ENCODE measurements at places on chromosomes 4 and X.

- DNase-seq = no peak
These were observed 35.9 kb downstream of the HPGDS start for GRCh38 chr4:94306713-94307112.

DNA sequence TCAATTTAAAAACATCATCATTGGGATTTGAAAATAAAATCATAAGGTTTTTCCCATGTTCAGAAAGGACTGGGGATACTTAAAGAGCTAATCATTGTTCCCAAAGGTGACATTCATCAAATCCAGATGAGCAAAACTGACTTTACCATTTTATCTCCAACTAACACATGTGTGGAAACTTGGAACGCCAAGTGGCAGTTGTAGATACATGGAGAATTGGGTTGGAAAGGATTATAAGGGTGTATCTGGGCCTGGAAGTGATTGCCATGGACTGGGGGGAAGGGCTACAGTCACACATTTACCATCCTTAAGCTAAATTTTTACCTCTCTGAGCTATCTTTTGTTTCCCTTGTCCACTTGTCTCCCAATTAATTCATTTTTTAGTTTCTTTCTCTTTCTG lies 203.4 kb downstream of the SLC39A8 start:
- no peak for DNase-seq

DNA sequence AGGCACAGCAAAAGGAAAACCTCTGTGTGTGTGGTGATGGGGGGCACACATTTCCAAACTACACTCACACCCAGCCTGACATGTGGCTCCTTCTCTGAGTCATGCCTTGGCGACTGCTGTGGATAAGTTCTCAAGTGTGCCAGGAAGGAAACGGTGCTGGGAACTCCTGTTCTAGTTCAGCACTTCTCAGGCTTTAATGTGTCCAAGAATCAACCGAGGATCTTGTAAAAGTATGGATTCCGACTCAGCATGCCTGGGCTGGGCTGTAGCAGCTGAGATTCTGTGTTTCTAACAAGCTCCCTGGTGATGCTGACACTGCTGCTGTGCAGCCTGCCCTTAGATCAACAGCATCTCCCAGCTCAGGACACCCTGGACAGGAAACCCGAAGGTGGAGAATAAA lies 20.2 kb downstream of the CLNK start:
- no peak for DNase-seq

DNA sequence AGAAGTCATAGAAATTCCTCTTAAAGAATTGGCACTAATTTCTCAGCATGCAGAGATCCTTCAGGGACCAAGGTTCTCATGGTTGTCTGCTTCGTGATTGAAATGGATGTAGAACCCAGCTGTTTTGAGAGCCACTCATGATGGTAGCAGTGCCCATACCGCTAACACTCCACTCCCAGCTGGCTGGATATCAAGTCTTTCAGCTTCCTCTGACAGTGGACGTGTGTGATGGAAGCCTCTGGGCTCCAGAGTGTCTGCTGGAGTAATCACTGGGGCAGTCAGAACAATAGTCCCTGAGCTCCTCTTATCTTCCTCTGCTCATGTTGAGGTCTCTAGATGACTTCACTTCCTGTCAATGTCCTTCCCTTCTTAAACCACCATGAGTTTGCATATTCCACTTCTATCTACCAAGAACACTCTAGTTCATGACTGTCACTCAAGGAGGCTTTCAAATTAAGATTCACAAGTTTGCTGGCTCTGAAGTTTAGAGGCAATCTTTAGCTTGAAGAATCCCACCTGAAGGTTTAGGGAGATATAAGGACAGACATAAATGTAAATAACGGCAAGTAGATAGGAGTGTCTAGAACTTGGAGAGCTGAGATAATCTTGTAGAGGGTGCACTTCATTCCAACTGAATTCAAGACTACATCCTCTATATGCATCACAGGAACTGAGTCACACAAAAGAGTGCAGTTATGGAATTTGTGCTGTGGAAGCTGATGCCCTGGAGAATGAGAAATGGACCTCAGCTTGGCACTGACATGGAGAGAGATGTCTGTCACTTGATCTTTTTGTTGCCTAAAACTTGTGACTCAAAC lies 64.5 kb upstream of the WDR1 start:
- DNase-seq = no peak

DNA sequence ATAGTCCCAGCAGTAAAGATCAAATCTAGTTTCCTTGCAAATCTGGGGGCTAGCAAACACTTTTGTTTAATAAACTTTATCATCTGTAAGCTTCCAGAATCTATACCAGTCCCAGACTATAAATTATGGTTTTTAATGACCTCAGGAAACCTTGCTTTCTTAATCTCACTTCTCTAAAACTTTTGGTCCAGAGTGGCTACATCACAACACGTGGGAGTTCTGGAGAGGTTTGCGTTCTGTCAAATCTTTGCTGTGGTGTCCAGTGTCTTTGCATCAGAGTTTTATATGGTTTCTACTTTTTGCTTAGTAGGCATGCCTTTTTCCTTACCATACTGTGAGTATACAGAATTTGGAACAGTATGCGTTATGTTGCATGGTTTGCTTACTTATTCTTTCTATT lies 193.9 kb downstream of the ANK2 start:
- DNase-seq = no peak

DNA sequence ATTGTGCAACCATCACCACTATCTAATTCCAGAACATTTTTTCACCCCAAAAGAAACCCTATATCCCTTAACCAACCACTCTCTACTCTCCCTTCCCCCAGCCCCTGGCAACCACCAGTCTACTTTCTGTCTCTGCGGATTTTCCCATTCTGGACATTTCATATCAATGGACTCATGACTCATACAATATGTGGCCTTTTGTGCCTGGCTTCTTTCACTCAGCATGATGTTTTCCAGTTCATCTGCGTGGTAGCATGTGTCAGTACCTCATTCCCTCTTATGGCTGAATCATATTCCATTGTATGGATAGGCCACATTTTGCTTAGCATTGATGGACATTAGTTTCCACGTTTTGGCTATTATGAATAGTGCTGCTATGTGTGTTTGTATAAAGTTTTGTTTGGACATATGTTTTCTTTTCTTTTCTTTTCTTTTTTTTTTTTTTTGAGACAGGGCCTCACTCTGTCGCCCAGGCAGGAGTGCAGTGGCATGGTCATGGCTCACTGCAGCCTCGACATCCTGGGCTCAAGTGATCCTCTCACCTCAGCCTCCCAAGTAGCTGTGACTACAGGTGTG lies 335.4 kb downstream of the BCOR start:
- DNase-seq = no peak

GRCh38 chrX:132181364-132181763 lies 37.9 kb downstream of the RAP2C start:
- no peak for DNase-seq

GRCh38 chr4:86500527-86500926 lies 93.6 kb upstream of the PTPN13 start:
- no peak for DNase-seq

- DNase-seq = no peak
These were observed 58.0 kb downstream of the TAB3 start for GRCh38 chrX:30831082-30831481.

GRCh38 chrX:77740376-77740905 lies 45.6 kb downstream of the ATRX start:
- DNase-seq = no peak

GRCh38 chrX:148915474-148915873 lies 415.1 kb downstream of the AFF2 start:
- no peak for DNase-seq

DNA sequence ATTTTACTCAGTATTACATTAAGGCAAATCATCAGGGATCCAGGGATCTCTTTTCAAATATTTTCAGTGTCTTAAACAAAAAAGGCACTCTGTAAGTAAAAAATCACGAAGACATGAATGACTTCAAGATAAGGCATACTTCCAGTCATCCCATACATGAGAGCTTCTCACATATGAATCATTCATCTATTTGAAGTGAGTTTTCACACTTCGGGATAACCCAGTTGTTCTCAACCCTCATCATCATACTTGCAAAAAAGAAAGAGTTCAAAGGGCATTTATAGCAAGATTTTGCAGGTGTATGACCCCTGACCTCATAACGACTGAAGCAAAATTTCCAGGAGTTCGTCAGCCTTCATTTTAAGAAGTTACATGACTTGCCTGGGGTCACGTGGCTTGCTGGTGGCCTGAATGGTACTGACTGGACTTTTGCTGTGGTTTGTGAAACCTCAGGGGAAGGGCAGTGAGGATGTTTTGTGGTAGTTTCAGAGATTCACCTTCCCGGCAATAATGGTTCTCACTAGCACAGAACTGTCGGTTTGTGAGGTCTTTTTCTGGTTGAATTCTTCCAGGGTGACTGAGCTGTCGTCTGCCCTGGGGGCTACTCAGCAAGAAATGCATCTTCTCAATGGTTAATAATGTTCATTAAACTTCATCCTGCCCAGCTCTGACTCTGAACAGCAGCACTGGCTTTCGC lies 115.8 kb upstream of the SHISA3 start:
- no peak for DNase-seq

- no peak for DNase-seq
These were observed 5.7 kb upstream of the MPC1L start for GRCh38 chrX:40617566-40617965.

GRCh38 chr4:142358656-142359055 lies 487.4 kb downstream of the INPP4B start:
- no peak for DNase-seq

GRCh38 chr4:184114431-184114830 lies 103.2 kb downstream of the ENPP6 start:
- no peak for DNase-seq

GRCh38 chrX:16977771-16978170 lies 31.3 kb downstream of the REPS2 start:
- DNase-seq = no peak

- DNase-seq = no peak
These were observed 21.2 kb downstream of the WDR1 start for GRCh38 chr4:10095296-10095991.

GRCh38 chr4:28010577-28011240 lies 1150.1 kb downstream of the STIM2 start:
- DNase-seq = no peak

GRCh38 chr4:164977243-164978164 lies at the start of gene TRIM61:
Gene TRIM61 (minus strand): TSS chr4:164977657. CDS start chr4:164970002, 7,655 bp downstream.
- DNase-seq = no peak

DNA sequence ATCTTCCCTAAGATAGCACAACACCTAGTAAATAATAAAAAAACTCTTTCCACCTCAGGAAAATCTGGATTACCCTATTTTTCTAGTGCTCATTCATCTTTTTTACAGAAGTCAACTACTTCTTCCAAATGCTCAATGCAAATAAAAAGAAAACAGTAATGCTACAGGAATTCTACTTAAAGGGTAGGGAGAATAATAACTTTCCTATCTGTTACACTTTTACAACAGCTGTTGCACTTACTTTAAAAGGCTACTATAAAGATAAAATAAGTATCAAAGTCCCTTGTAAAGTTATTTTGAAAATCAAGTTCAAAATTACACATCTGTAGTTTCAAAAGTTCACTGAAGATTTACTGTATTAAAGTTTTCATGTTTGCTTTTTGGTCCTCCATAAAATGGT lies 37.6 kb downstream of the THOC2 start:
- no peak for DNase-seq

- no peak for DNase-seq
These were observed 385.4 kb downstream of the IL15 start for GRCh38 chr4:142021761-142022160.

DNA sequence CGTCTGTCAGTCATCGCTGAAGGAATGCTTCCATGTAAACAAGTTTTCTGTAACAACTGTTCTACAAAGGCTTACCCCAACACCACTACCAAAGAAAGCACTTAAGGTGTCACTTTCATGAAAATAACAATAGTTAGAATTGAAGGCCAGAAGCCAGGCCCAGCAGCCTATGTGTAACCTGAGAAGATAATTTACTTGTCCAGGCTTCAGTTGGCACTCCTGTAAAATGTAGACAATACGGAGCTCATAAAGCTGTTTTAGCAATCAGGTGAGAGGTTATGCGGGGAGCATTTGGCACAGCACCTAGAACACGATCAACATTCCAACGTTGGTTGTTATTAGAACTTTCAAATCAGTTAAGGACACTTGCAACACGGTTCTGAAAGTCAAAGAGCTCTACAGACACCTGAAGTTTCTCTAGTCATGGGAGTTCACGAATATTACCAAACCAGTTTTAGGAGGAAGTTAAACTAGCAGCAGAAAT lies 15.7 kb downstream of the ADGRA3 start:
- DNase-seq = no peak

All from cerebellar nuclear complex (tissue), 1 donor.